Melanocyte of skin (primary cell): ENCODE measurements at places on chromosomes 2 and 18. TPM values are rescaled to one million over a fixed set of nuclear protein-coding genes. Genes with fewer than 3 reads are reported as not detected.

Gene ATP8B1
- total RNA-seq = 1.4 and 2.9 TPM in 2 replicates

Gene ZNF514
- 11.0 and 14.7 TPM in 2 replicates for total RNA-seq

Gene MYO7B
- under 0.01 TPM in 2 replicates for total RNA-seq

Gene DLGAP1
- 37.6 and 47.8 TPM in 2 replicates for total RNA-seq

Gene TRPM8
- under 0.01 TPM in 1 of 2 replicates, not detected in the other for total RNA-seq
